ENCODE measurements at places on chromosomes 11 and 22.

GRCh38 chr11:66081505-66081904 is 11.4 kb downstream of the PACS1 start:
- DNase-seq, result peak; percentile 72

- DNase-seq, result peak; percentile 26
These were observed 737.2 kb downstream of the LRRC4C start for GRCh38 chr11:40722179-40722795.

DNA sequence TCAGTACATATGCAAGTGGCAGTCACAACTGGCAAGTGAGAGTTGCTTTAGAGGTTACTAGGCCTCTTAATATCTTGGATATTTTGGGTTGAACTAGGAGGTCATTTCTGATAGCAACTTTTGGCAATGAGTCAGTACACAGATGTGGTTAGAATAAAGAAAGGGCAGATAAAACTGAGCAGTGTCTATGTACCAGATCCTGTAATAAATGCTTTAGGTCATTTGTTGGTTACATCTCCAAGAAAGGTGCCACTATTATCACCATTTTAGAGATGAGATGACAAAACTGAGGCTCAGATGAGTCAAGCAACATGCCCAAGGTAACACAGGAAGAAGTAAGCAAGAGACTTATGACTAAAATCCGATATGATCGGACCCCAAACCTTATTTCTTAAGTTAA is 25.0 kb downstream of the MAML2 start:
- no peak for DNase-seq

DNA sequence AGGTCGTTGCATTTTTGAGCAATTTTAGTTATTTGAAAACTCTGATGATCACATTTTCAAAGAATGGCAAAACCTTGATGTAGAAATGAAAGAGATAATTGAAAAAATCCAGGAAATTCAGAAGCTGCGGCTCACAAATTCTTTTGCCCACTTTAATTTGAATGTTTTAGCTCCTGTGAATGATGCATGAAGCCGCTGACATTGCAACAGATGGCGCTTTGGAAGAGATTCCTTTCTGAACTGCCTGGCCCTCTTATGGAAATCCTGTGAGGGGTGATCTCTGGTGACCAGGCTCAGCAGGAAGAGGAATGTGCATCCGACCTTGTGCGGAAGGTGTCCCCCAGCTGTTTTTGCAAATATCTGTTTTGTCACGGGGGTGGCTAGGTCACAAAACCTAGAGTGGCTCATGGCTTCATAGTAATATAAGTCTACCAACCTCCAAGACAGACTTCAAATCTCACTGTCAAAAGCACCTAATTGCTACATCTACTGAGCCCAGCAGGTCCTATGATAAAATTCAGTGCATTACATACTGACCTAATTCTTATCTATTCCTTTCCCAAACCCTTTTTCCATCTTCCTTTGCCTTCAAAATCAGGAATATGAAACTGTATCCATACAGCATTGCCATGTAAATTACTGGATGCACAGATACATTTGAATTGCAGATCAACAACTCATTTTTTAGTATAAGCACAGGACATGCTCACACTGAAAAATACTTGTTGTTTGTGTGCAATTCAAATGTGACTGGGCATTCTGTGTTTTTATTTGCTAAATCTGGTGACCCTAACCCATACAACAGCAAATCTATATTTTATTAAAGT is 412.7 kb downstream of the ETS1 start:
- no peak for DNase-seq

GRCh38 chr11:13210424-13210823 is 67.2 kb upstream of the BMAL1 start:
- DNase-seq, result peak; percentile 66

- no peak for DNase-seq
These were observed 3.9 kb downstream of the SLC25A22 start for GRCh38 chr11:794013-794765.

DNA sequence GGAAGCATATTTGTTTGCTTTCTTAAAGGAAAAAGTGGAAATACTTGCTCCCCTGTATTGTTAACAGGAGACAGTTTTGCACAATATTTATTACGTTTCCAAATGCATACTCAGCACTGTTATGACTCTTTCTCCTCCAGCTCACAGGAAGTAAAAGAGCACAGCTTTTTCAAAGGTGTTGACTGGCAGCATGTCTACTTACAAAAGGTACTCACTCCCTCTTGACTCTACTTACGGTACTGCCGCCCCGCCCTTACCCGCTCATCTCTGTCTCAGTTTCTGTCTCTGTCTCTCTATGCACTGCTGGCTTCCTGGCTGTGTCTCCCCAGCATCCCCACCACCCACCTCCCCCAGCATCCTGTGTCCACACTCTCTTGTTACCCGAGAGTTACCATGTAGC is 32.2 kb upstream of the MYO18B start:
- DNase-seq, result no peak

DNA sequence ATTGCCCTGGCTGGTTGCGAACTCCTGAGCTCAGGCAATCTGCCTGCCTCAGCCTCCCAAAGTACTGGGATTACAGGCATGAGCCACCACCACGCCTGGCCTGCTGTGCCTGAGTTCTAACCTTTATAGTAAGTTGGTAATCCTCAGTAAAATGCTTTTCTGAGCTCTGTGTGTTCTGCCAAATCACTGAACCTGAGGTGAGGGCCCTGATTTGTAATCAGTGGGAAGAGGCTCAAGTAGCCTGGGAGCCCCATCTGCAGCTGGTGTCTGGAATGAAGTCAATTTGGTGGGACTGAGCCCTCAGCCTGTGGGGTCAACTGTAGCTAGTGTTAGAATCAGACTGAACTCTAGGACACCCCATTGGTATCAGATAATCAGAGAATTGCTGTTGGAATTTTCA is 72.6 kb upstream of the PARVG start:
- DNase-seq, result no peak

DNA sequence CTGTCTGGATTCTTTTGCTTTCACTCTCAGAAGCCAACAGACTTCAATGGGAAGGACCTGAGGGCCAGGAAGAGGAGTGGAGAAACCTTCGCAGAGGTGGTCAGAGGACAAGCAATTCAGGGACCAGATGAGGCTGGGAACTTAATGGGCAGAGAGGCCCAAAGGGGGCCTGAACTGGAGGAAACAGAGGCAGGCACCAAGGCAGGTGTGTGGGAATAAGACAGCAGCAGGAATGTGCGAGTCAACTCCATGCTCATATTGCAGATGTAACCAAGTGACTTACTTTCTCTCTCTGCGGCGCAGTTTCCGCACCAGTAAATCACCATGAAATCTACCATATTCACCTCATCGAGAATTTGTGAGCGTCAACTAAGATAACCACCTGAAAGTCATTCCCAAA is 669.1 kb downstream of the NTM start:
- DNase-seq, result no peak

DNA sequence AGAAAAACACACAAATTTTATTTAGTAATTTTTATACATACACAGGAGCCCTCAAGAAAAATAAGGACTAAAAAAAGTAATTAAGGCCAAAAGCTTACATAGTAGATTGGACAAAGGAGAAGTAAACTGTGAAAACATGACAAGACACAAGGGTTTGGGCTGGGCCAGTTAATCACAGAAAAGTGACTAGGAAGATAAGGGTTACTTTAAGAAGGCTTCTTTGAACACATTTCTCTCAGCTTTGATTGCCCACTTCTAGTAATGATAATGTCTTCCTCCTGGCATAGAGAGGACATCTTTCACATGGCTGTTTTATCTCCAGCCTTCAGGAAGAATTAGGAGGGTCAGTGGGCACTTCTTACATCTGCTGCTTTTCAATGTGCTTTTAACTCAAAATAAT is 3.4 kb downstream of the RNF141 start:
- no peak for DNase-seq

GRCh38 chr11:131916638-131917037 is 546.2 kb downstream of the NTM start:
- no peak for DNase-seq

DNA sequence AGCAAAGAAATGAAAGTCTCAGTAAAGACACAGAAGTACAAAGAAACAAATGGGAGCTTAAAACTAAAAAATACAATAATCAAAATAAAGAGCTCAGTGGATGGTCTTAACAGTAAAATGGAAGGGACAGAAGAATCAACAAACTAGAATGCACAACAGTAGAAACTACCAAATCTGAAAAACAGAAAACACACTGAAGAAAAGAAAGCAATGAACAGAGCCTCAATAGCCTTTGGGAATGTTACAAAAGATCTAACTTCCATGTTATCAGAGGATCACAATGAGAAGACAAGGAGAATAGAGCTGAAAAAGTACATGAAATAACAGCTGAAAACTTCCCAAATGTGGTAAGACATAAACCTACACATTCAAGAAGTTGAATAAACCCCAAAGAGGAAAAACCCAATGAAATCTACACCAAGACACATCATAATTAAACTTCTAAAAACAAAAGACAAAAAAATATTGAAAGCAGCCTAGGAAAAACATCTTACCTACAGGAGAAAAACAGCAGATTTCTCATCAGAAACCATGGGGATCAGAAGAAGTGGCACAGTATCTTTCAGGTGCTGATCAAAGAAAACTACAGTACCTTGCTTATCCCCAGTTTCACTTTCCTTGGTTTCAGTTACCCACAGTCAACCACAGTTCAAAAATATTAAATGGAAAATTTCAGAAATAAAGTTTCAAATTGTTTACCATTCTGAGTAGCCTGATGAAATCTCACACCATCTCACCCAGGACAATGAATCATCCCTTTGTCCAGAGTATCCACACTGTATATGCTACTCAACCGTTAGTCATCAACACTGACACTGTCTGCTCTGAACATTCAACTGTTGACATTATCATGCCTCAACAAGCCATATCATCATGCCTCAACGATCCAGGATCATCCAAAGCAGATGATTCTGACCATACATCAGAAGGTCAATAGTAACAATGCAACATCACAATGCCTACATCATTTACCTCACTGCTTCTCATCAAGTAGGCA is 22.2 kb downstream of the RRAS2 start:
- DNase-seq, result peak; percentile 90

DNA sequence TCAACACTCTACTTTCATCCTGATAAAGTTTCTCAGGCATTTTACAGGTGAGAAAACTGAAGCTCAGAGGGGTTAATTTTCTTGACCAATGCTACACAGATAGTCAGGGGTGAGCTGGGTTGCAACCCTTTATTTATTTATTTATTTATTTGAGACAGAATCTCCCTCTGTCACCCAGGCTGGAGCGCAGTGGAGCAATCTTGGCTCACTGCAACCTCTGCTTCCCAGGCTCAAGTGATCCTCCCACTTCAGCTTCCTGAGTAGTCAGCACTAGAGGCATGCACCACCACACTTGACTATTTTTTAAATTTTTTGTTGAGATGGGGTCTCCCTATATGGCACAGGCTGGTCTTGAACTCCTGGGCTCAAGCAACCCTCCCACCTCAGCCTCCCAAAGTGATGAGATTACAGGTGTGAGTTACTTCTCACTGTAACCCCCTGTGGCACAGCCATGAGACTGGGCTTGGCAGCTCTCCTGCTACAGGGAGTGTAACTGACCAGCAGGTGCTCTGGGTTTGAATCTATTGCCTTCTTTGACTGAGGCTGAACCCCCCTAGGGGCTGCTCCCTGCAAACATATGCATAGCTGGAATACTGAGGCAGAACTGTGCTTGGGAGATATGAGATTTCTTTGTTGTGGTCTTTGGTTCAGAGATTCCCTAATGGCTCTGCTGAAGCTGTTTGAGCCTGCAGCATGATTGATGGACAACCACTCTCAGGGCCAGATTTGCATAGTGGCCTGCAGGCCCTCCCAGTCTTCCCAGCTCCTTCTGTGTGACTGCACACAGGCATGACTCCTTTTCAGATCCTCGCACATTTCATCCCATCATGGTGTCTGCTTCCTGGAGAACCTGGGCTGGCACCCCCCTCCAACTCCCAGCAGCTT is 6.1 kb downstream of the C11orf96 start:
- DNase-seq, result no peak

- DNase-seq, result no peak
These were observed 96.2 kb upstream of the TRIM77 start for GRCh38 chr11:89613911-89614310.
